GM19239 (cell line): ENCODE measurements at places on chromosomes 12 and 14.

DNA sequence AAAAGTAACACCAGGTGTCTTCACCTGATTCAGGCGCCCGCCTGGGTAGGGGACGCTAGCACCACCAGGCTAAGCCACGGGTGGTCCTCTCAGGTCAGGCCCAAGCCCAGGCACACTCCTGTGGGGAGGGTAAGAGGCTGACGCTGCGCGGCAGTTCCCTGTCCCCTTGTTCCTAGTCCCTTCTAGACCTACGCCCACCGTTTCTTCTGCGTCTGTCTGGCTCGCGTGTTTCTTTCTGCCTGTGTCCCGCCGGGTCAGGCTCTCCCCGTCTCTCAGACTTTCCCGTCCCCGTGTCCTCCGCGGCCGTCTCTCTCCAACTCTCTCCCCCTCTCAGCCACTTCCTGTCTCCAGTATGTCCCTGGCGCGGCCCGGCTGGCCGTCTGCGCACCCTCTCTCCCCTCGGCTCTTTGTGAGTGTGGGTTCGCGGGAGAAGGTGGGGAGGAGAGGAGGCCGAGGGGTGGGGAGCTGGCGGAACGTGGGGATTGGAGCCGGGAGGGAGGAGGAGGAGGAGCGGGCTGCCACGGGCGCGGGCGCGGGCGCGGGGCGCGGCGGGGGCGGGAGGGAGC, 3.1 kb upstream of the TNS2 start:
- DNase-seq: peak; percentile 72

- no peak for DNase-seq
Measured at GRCh38 chr14:23154964-23155587, 28.4 kb downstream of the SLC7A8 start.

DNA sequence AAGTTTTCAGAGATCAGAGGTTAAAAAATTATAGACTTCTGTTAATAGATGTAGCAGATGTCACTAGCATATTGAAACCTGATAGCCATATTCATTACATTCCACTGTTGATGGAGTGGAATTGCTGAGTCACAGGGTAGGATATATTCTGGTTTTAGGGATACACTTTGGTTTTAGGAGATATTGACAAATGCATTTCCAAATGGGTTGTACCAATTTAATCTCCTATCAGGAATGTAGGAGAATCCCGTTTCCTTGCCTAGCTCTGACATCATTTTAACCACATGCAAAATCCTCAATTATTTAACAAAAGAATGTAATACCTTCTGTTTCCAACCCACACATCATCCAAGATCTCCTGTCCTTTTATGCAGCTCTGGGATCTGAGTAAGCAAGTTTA, 30.7 kb upstream of the ESR2 start:
- DNase-seq: no peak

- no peak for DNase-seq
Measured at GRCh38 chr14:98957211-98958047, 314.6 kb downstream of the BCL11B start.
